DMS 273 treated with DMSO at 0.1 percent for 48 hours (cell line): ENCODE measurements at places on chromosomes 13 and 19.

DNA sequence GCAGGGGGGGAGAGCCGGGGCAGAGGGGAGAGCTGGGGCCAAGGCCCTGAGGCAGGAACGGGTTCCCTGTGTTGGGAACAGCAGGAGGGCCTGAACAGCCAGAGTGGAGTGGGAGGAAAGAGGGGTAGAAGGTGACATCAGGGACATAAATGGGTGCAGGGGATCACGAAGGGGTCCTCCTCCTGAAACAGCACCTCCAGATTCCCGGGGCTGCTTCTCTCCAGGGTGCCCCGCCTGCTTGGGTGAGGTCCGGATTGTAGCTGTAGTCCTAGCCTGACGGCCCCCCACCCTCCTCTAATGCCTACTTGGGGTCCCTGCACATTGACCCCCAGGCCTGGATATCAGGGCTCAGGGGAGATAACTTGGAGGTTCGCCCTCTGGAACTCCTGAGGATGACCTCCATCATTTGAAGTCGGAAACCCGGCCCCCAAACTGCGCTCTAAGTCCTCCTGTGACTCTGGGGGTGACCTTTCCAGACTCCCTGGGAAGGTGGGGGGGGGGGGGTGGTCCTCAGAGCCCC lies 473 bp upstream of the SCN1B start:
- DNase-seq, result no peak

DNA sequence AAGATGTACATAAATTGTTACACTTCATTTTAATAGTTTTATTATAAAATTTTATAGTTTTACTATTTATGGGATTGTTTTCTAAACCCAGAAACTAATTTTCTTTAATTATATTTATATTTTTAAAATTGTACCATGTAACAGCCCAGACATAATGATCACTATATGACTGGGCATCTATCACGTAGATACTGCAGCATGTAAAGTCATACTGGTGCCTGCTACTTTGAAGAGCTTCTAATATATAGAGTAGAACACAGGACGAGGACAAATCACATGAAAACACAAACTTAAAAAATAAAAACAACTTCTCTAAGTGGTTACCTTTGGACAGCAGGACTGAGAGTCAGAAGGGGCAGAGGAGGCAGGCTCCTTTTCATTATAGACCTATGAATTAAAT lies 5.3 kb downstream of the ELF1 start:
- DNase-seq, result no peak

DNA sequence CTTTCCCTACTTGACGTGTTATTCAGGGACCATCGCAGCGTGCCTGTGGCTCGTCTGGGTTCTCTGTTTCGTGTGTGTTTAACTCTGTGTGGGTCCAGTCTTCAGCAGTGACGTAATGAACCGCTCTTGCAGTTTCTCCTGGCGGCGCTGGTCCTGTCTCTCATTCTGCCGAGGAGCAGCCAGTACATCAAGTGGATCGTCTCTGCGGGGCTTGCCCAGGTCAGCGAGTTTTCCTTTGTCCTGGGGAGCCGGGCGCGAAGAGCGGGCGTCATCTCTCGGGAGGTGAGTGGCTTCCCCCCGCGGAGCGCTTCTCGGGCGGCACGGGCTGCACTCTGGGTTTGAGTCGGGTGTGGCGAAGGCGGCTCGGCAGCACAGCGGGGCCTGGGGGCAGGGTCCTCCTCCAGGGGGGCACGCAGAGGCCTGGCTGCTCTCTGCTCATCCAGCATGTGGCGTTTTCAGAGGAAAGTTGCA lies 36.3 kb upstream of the TFDP1 start:
- DNase-seq, result no peak

- no peak for DNase-seq
These were observed at the start of gene FRY for GRCh38 chr13:32031025-32031814. TSS of gene FRY (plus strand) at chr13:32031774. CDS start at chr13:32031796, 22 bp downstream.

GRCh38 chr13:111953546-111954178 lies 113.3 kb upstream of the SOX1 start:
- DNase-seq, result no peak

- DNase-seq, result no peak
These were observed 66.5 kb downstream of the RXFP2 start for GRCh38 chr13:31805841-31806240.

DNA sequence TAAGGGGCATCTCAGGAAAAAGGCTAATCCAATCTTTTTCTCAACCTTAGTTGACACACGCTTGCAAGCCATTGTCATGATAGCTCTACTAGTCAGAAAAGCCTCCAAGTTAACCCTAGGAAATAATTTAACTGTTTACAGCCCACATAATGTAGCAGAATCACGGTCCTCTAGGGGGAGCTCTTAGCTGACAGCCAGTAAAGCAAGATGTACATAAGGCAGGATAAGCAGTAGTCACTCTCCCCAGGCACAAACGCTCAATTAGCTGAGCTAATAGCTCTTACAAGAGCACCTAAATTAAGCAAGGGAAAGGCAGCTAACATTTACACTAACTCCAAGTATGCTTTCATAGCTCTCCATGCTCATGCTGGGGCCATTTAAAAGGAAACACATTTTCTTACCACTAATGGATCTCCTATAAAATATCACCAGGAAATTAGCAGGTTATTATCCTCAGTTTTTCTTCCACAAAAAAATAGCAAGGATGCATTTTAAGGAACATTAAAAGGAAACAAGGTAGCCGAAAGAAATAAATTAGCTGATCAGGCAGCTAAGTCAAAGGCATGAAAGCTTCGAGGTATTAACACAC lies 33.7 kb upstream of the ZSCAN5A start:
- DNase-seq, result no peak

GRCh38 chr19:38216785-38217641 lies 7.0 kb downstream of the DPF1 start:
- no peak for DNase-seq

GRCh38 chr13:23953860-23954512 lies 56.7 kb upstream of the C1QTNF9B start:
- DNase-seq, result no peak

GRCh38 chr13:44425041-44425814 lies 51.6 kb downstream of the SERP2 start:
- DNase-seq, result no peak

- no peak for DNase-seq
These were observed 23.1 kb upstream of the ASPDH start for GRCh38 chr19:50536662-50537305.

GRCh38 chr13:48709213-48709612 lies 55.5 kb downstream of the CYSLTR2 start:
- DNase-seq, result no peak

DNA sequence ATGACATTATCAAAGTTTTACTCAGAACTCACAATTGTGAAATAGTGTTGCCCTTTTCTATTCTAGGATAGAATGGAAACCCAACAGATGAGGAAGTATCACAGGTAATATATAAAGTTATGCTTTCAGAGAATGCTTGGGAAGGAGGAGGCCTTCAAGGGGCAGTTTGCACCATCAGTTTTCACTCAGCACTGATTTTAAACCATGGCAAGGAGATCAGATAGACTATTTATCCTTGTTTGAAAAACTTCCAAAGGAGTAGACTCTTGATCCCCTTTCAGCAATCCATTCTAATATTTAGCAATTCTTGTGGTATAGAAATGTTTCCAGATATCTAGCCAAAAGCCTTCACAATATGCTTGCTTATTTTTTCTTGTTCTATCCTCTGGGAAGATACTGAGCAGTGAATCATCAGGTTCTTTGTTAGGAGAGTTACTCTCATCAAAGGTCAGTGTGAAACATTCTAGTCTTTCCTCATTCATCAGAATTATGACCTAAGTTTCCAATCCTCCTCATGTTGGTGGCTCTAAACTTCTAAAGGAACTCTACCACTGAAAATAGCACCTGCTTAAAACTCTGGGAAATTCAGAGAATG lies 3.8 kb downstream of the GPC6 start:
- DNase-seq, result no peak

- no peak for DNase-seq
These were observed 20.2 kb downstream of the C19orf44 start for GRCh38 chr19:16516381-16516780.

GRCh38 chr19:47549261-47549862 lies 23.6 kb downstream of the ZNF541 start:
- DNase-seq, result no peak
